Aorta (tissue), 5 donors: ENCODE measurements at places on chromosomes 4 and X. TPM values are rescaled to one million over a fixed set of nuclear protein-coding genes. Genes with fewer than 3 reads are reported as not detected.

- DNase-seq: no peak
Measured at GRCh38 chr4:176210579-176211296, 15.4 kb upstream of the SPATA4 start.

DNA sequence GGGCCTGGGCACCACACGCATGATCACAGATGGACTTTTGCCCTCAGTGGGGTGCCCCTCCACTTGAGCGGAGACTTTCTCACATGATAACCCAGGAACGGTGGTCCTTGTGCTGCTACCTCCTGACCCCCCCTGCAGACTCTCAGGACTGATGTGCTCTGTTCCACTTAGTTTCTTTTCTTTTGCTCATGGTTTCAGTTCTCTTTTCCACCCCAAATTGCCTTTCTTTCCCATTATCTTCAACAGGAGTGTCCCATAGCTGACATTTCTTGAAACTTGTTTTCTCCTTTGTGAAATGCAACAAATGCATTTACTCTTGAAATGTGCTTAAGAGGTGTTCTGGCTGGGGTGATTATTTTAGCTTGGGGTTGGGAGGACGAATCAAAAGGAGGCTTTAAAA is 9.0 kb downstream of the MPC1L start:
- no peak for DNase-seq

GRCh38 chr4:108036213-108036612 is 46.5 kb downstream of the HADH start:
- no peak for DNase-seq

CT55 gene
- total RNA-seq: not detected
